ENCODE measurements at places on chromosomes 3 and 15.

GRCh38 chr15:75361989-75362641 lies 6.3 kb downstream of the MAN2C1 start:
- DNase-seq, result no peak

GRCh38 chr3:131279577-131279976 lies 102.0 kb upstream of the NUDT16 start:
- DNase-seq, result no peak

GRCh38 chr3:45664578-45664977 lies 24.6 kb upstream of the SACM1L start:
- no peak for DNase-seq

GRCh38 chr3:1087066-1087560 lies 5.7 kb upstream of the CNTN6 start:
- peak; percentile 29 for DNase-seq

GRCh38 chr3:148828136-148828690 lies 602 bp downstream of the CPB1 start:
- DNase-seq, result peak; percentile 12

GRCh38 chr15:55789066-55789660 lies 46.2 kb upstream of the PRTG start:
- no peak for DNase-seq

- no peak for DNase-seq
Observed at GRCh38 chr15:65056868-65057548, 10.8 kb downstream of the RASL12 start.

DNA sequence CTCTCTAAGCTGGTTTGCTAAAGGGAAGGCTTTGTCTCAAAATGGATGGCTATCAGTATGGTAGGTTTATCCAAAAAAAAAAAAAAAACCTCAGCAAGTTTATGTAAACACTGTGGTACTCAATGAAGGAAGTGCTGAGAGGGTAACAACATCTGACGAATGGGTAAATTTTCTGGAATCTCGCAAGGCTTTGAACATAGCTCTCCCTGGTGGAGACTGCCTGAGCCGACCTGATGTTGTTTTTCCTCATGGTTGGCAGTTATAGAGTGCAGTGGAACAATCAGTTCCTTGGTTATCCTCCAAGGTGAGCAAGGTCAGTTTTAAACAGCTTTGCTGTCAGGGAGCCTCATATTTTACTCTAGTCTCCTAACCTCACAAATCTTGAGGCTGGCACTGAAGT lies 94.6 kb downstream of the ZPLD1 start:
- no peak for DNase-seq

GRCh38 chr3:42758126-42758525 lies 14.9 kb downstream of the CCDC13 start:
- DNase-seq, result no peak

DNA sequence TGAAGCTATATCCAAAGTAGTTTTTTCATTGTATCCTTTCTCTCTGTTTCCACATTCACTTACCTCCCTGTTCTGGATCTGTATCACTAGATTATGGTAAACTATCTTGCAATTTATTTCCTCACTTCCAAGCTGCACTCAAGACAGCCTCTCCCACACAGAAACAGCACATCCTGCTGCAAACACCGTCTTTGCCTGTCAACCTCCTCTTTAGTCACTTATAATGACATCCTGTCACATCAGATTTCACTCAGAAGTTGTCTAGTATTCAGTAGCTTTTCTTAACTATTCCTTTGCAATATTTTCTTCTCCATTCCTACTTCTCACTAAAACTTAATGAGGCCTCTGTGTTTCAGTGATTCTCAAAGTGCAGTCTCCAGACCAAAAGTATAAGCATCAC lies 490.8 kb downstream of the IGSF11 start:
- no peak for DNase-seq

DNA sequence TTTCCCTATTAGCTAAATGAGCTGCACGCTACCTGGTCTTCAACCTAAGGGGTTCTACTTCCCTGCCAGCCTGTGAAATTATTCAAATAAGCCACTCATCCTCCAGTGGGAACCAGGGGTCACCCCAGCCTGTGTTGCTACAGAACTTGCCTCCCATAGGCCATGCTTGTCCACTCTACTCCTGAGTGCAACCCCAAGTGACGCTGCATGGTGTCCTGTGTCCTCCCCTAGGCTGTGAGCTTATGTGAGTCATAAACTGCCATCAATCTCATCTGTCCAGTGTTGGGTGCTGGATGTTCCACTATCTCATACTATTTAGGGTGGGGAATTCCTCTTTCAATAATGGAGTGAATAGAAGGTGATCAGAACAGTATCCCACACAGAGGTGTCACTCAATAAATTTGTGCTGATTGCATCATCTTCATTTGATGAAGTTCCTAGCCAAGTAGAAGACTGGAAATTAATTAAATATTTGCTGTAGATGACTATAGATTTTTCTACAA lies 49.8 kb upstream of the SSR3 start:
- DNase-seq, result no peak

DNA sequence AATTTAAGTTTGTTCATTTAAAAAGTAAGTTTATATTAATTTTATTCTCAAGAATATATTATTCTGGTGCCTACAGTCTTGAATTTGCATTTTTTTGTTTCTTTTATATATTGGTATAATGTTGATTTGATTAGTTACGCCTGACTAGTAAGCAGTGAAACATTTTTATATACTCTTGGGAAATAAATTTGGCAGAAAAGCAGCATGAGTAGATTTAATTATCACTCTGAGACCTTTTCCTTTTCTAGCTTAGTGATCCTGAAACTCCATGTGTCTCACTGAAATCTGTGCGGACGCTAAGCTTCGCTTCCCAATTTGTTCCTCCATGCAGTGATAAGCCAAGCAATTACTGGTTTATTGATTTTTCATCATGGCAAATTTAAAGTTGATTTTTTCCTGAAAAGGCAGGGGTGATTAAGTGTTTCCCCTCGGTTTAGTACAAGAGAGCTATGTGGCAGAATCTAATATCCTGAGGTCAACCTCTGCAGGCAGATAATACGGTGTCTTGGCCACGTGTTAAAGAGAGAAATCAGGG lies 87.2 kb upstream of the MLF1 start:
- DNase-seq, result peak; percentile 29

DNA sequence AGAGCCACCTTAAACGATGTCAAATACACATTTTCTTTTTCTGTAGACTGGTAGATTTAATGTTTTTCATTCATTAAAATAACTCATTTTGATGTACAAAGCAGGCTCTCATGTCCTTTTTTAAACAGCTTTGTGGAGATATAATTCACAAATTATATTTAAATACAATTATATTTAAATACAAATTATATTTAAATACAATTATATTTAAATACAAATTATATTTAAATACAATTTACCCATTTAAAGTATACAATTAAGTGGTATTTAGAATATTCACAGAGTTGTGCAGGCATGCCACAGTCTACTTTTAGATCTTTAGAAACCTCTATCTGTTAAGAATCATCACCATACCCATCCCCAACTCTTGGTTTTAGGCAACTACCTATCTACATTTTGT lies 36.4 kb upstream of the GASK1A start:
- no peak for DNase-seq

- no peak for DNase-seq
Observed at GRCh38 chr3:123706871-123707270, 122.0 kb upstream of the HACD2 start.

GRCh38 chr3:45666757-45667431 lies 22.3 kb upstream of the SACM1L start:
- peak; percentile 53 for DNase-seq

GRCh38 chr3:35641920-35642527 lies 2.7 kb downstream of the ARPP21 start:
- no peak for DNase-seq

DNA sequence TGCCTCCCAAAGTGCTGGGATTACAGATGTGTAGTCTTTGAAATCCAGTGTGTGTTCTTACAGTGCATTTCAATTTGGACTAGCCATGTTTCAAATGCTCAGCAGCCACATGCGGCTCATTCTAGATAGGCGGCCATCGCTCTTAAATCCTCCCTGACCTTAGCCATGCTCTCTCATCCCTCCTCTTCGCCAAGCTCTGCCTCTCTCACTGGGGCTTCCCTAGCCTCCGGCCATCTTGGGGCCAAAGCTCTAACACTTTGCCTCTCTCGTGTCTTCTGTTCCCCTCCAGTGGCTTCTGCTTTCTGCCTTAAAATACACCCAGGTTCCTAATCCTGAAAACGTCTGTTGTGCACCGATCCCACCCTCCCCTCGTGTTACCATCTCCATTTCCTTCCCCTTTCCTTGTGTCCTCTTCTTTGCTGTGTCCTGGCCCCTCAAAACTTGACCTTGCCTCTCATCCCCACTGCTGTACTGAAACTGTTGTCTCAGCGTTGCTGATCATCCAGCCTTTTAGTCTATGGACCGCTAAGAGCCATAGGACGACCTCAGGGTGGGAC lies 1.4 kb upstream of the GHRL start:
- no peak for DNase-seq

GRCh38 chr15:65084500-65085206 lies 8.1 kb downstream of the KBTBD13 start:
- no peak for DNase-seq

- DNase-seq, result no peak
Observed at GRCh38 chr15:101087172-101087769, 164.6 kb downstream of the CHSY1 start.

DNA sequence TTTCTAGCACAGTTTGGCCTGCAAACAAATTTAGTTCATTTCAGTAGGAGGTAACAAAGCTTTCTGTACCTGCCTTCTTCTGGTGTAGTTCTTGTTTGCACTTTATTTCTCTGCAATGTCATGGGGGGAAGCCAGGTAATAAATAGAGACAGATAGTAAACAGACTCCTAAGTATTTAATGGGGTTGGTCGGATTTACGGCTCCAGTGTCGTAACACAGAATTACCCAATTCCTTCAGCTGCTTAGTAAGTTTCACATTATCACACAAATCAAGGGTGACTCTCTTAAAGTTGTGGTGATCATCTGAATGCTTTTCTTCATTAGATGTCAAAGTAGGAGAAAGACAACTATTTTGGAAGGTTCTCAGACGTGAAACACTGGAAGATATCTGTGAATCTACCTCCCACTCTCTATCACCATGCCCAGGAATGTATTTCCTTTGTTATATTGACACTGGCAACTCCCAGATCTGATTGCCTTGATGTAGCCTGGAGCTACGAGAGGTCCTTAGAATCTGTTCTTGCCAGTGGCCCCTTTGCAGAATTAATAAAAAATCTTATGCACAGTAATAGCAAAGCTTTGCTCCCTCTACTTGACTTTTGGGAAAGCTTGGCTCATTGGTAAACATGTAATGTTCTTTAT lies 25.0 kb upstream of the TMC3 start:
- peak; percentile 49 for DNase-seq

DNA sequence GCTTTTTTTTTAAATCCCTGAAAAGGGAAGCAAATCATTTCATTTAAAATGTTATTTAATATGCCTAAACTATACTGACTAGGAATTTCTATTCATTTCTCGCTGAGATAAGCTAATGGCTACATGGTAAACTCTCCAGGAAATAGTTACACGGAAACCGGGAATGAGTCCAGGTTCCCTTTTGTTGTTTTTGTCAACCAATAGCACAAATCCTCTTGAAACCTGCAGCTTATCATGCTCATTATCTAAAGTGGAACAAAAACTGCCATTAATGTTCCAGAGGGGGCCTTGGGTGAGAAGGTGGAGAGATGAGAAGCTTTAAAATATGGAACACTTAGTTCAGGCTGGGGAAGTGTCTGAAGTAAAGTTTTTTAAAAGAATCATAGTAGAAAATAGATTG lies 113.5 kb upstream of the ALCAM start:
- no peak for DNase-seq

DNA sequence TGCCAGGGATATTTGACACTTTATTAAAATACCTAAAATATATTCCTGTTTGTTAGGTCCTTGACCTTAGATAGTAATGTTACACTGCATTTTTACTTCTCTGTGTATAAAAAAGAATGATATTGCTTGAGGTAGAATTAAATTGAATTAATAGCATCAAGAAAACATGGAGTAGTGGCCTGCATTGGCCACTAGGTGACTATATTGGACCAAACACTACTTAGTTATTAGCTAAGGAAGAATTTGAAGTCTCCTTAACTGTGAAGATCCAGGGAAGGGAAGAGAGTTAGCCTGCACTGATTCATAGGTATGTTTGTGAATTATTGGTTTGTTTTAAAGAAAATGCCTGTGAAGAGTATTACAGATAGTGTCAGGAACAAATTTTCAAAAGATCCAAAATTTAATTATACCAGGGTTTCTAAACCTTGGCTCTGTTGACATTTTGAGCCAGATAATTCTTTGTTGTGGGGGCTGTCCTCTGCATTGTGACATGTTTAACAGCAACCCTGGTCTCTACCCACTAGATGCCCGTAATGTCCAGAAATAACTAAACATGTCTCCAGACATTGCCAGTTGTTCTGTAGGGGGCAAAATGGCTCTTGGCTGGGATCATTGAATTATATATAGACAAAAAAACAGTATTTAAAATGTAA lies 103.6 kb upstream of the THSD4 start:
- peak; percentile 73 for DNase-seq

GRCh38 chr15:33064878-33065277 lies 129.6 kb downstream of the FMN1 start:
- peak; percentile 62 for DNase-seq

DNA sequence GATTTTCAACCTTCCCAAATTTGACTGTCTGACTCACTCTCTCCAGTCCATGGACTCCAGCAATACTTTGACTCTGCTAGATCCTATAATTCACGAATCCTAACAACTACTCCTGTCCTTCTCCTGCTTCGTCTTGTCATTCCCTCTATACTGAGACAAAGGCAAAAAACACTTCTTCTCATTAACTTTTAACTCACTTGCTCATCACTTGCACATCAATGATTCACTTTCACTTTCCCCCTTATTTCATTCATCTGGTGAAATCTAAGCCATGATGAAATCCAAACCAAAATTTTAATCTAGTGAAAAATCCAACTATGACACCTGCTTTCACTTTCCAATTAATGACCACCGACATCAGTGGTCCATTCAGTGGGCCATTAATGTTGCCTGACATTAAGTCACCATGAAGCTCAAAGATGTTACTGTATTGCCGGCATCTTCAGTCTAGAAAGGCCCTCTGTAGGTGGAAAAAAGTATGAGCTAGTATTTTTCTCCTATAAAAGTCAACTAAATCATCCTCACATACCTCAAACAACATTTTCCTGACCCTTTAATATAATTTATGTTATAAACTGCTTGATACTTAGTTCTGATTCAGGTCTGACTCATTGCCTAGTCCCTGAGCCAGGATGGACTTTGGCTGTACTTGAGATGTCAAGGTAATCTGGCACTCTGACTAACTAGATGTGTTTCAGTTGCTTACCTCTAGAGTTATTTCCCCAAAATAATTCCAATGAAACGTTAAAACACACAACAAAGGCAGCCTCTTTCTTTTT lies 158.6 kb downstream of the CNTN6 start:
- DNase-seq, result no peak

- DNase-seq, result peak; percentile 62
Observed at GRCh38 chr3:178405531-178405930, 130.7 kb upstream of the KCNMB2 start.

- no peak for DNase-seq
Observed at GRCh38 chr3:152817400-152817799, 17.5 kb upstream of the P2RY1 start.

DNA sequence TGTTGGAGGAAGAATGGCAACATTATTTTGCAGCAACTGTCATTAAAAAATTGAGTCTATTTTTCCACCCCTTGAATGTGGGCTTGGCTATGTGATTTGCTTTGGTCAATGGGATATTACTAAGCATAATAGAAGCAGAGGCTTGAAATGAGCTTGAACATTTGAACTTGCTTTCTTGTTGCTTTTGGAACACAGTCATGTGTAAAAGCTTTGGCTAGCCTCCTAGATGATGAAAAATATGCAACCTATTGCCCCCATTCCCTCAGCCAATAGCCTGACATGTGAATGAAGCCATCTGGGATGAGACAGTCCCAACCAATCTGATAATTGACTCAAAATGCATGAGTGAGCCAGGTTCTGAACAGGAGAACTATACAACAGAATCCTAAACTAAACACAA lies 78.4 kb downstream of the PLSCR2 start:
- peak; percentile 91 for DNase-seq
